Hematopoietic multipotent progenitor cell (in vitro differentiated cells): ENCODE measurements at places on chromosomes 5 and 9. TPM values are rescaled to one million over a fixed set of nuclear protein-coding genes. Genes with fewer than 3 reads are reported as not detected.

DNA sequence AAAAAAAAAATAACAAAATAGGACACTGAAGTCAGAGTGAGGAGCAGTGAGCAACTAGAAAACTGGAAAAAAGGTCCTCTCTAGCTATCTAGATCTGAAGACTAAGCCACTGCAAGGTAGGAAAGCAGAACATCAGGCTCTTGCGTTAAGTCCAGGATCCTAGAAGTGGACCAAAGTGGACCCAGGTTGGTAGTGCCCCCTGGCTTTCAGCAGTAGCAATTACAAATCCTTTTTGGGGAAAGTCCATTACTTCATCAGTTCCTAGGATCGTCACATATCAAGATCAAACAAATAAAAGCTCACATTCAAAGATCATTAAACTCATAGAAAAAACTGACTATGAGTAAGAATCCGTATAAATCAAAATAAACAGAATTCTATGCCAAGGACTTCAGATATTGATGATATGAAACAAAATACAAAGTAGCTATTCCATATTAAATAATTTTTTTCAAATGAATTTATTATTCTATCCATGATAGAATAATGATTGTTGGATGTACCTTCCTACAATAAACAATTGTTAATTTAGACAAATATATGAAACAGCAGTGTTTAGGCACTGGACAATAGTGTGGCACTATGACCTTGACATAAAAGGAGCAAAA is 6.5 kb upstream of the RICTOR start:
- DNase-seq, result peak; percentile 64

- no peak for DNase-seq
Measured at GRCh38 chr5:102660111-102660510, 95.0 kb upstream of the PAM start.

DNA sequence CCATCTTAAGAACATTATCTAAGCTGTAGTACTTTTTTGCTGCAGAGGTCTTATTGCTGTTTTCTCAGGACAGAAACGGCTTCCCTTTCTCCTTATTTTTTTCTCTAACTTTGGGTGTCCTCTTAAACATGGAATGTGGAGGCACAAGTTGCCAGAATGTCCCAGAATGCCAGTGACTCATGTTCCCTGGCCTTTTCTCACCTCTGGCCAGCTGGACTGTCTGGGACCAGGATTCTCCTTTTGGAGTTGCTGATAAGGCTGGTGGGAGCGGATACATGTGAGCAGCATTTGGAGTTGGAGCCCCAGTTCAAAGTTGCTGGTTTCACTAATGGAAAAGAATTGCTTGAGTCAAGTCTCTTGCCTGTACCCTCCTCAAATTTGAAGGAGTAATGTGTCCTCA is 112.8 kb downstream of the ARHGAP26 start:
- DNase-seq, result no peak

SHC3 gene
- 0.27 TPM for total RNA-seq

DNA sequence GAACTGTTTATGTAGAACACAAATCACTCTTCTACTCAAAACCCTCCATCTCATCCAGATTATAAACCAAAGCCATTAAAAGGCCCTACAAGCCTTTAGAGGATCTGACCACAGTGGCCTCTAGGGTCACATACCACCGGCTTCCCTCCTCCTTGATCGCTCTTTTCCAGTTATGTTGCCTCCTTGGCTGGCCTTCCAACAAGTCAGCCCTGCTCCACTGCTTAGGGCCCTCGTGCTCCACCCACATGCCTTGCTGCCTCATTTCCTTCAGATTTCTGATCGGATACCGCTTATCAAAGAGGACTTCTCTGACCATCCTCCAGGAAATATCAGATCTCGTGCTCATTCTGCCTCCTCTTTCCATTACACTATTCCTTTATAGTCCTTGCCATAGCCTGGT is 139.4 kb upstream of the RAI14 start:
- no peak for DNase-seq

- no peak for DNase-seq
Measured at GRCh38 chr5:123718238-123718637, 206.3 kb downstream of the CSNK1G3 start.

GRCh38 chr5:28516722-28517121 is 1478.3 kb upstream of the CDH9 start:
- DNase-seq, result no peak
